ENCODE measurements at places on chromosomes 1 and 21. TPM values are rescaled to one million over a fixed set of nuclear protein-coding genes. Genes with fewer than 3 reads are reported as not detected.

NPR1 gene
- total RNA-seq = not detected

DNA sequence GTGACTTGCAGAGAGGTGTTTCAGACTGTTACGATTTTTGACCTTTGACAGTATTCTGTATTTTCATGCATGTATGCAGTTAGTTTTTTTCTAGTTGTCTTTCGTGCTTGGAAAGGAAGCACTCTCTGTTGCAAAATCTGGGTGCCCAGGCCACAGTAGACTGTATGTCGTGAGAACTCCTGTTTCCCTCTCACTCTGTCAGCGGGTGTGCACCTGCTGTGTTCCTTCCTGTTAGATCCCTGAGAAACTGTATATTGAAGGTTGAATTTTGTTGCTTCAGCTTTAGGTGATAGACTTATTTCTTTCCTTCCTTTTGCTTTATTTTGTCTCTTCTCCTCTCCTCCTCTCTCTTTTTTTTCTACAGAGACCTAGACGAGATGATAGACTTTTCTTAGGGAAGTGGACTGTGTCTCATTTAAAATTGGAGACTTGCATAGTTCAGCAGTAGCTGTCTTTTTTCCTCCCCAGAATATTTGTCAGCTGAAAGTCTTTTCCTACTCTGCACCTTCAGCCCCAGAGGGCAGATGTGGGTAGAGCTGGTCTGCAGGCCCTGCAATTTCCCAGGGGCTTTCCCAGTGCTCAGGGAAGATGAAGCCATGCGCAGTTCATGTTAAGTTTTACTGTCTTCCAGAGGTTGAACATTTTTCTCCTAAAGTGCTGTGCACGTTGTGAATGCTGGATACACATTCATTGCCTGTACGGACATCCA is 1.4 kb downstream of the TRAPPC10 start:
- no peak for DNase-seq
- no peaks in the 10 kb centered on the region for H3K4me1 ChIP-seq
- H3K27ac ChIP-seq = peak overlapping the region; percentile 73
- no peaks in the 10 kb centered on the region for H3K27me3 ChIP-seq
- H3K4me3 ChIP-seq = peak overlapping the region; percentile 74

DNA sequence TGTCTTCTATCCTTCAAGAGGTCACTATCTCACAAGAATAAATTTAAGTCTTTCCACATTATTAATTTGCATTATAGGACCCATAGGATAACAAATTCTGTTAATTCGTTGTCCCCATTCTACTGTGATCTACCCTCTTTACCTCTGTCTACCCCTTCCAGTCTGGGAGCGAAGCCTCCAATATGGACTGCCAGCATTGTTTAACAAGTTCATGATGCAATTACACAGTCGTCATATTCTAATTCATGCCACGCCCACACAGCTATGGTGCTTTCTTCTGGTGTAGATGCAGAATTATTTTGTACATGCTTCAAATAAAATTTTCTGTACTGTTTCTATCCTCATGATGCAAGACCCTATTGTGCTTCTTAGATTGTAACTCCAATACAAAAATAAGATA is 178.3 kb upstream of the PALMD start:
- H3K4me1 ChIP-seq = no peaks in the 10 kb centered on the region
- H3K4me3 ChIP-seq = no peak overlapping the region
- DNase-seq = no peak

SH3BP5L gene
- 27.1 TPM for total RNA-seq

Measured in Calu3 (cell line).